ENCODE measurements at places on chromosomes 3 and 15. TPM values are rescaled to one million over a fixed set of nuclear protein-coding genes. Genes with fewer than 3 reads are reported as not detected.

- ATAC-seq: no peak
Observed at GRCh38 chr3:197908957-197909701, 40.9 kb upstream of the RPL35A start.

GRCh38 chr3:187507266-187507665 is 139.1 kb downstream of the RTP4 start:
- ATAC-seq: no peak

GRCh38 chr3:194267744-194268653 is 83.1 kb downstream of the CPN2 start:
- ATAC-seq: no peak

DUOXA1 gene
- not detected for total RNA-seq

GOLGA8M gene
- total RNA-seq: 0.53 TPM

SLC24A5 gene
- total RNA-seq: not detected
